ENCODE measurements at places on chromosomes 3 and 15.
A peak's percentile ranks its signal among the peaks of the same experiment; 100 is the strongest.

GRCh38 chr15:58136731-58137130, 1.4 kb upstream of the AQP9 start:
- DNase-seq: no peak

DNA sequence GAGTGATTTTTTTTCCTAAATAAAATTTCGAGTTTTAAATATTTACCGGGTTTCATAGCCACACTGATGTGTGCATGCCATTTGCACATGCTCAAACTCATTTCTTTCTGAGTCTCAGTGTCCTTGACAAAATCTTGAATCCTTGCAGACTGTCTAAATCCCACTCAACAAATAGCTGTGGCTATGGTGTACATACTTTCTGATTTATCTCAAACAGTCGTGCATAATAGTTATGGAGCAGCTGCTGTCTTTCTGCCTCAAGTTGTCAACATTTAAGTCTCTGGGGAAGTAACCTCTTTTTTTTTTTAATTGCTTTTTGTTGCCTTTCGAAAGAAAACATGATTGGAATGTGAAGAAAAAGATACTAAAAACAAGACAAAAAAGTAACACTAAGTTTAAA, 52.8 kb upstream of the UTS2B start:
- no peak for DNase-seq

- no peak for DNase-seq
Measured at GRCh38 chr3:178602856-178603255, 66.6 kb downstream of the KCNMB2 start.

- DNase-seq: no peak
Measured at GRCh38 chr3:149603126-149604074, 54.4 kb downstream of the WWTR1 start.

- DNase-seq: no peak
Measured at GRCh38 chr3:55965776-55966175, 478.7 kb upstream of the WNT5A start.

- no peak for DNase-seq
Measured at GRCh38 chr3:192090586-192090985, 629.6 kb downstream of the PYDC2 start.

- no peak for DNase-seq
Measured at GRCh38 chr15:80614711-80615360, 80.3 kb upstream of the ABHD17C start.

DNA sequence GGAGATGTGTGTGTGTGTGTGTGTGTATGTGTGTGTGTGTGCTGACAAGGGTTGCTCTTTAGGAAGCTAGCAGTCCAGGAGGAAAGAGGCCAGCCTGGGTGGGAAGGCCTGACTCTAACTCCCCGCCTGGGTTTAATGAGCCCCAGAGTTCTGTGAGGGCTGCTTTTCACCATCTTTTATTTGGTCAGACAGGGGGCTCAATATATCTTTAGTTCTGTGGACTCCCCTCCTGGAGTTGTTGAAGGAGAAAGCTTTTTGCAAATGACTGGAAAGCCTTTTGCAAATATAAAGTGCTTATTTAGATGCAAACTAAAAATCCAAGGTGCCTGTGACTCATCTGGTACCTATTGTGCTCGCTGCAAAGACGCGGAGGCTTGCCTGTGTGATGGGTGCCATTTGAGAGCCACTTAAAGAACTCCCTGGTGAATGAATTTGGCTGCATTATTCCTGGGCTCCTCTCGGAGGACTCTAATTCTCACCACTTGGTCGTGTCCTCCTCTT, 24.5 kb downstream of the DRD3 start:
- DNase-seq: no peak

DNA sequence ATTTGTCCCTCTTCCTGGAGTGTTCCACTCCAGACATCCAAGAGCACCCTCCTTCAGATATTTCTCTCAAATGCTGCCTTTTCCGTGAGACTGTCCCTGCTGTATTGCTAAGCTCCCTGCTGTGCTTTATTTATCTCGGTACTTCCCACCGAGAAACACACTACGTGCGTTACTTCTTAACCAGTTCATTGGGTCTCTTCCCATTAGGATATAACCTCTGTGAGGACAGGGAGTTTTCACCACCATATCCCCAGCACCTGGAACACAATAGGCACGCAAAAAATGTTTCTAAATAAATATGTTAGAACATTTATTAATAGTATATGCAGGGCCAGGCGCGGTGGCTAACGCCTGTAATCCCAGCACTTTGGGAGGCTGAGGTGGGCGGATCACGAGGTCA, 308.7 kb upstream of the IL12A start:
- DNase-seq: no peak

- DNase-seq: no peak
Measured at GRCh38 chr3:149115114-149115513, 14.3 kb upstream of the HPS3 start.

DNA sequence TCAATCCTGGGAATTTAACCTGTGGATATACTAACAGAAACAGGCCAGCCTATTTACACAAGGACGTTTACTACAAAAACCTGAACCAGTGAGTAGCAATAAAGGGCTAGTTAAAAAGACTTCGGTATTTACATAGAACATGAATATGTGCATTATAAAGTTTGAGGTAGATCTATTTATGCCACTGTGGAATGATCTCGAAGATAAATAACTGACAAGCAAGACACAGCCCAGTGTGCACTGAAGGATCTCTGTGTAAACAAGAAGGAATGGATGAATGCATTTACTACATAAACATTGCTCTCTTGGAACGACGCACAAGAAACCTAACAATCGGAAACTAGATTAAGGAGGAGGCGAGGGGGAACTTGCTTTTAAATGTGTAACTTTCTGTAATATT, 132.0 kb upstream of the NSMCE3 start:
- no peak for DNase-seq

DNA sequence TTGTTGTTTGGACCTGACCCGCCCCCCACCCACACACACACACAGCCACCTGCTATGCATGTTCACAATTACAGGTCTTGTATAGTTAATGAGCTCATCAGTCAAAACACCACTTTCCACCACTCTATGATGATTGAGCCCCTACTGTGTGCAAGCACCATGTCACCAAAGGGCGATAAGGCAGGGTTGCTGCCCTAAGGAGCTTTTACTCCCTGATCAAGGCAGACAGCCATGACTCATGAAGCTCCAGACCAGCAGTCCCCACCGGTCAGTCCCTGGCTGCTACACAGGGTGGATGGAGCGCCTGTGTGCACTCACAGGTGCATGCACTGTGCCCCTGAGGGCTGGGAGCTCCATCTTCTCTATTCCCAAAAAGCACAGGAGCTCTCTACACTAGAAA, 270.6 kb downstream of the CLSTN2 start:
- no peak for DNase-seq

DNA sequence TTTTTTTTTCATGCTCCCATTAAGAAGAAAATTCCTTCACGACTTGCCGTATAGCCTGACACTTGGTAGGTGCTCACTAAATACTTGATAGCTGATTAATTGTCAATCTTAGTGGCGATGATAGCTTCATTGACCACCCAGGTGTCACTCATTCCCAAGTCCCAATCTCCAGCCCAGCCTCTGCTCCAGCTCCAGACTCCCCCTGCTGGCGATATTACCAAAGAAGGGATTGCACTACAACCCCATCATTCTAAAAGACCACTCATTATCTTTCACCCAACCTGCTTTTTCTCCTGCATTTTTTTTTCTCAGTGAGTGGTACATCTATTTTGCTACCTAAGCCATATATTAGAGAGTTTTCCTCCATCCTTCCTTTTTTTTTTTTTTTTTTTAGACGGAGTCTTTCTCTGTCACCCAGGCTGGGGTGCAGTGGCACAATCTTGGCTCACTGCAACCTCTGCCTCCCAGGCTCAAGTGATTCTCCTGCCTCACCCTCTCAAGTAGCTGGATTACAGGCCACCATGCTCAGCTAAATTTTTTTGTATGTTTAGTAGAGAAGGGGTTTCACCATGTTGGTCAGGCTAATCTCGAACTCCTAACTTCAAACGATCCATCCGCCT, 19.5 kb upstream of the COMMD2 start:
- peak; percentile 58 for DNase-seq

- DNase-seq: no peak
Measured at GRCh38 chr3:9903904-9904303, 1.3 kb downstream of the IL17RE start.

DNA sequence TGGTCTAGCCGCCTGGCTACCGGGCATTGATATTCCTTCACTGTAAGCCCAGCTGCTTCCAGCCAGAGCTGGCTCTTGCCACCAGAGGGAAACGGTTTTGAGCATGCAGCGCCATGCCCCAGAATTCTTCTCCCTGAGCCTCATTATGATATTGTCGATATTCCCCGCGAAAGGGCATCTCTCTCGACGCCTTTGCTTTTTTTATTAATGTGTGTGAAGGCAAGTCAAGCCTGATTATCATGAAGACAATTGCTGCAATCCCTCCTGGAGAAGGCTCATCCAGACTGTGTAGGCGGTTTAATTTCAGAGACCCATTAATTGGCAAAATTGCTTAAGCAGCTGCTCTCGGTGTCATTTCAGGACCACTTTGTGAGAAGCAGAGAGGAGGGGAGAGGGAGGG, 321.2 kb upstream of the TLE3 start:
- DNase-seq: no peak

DNA sequence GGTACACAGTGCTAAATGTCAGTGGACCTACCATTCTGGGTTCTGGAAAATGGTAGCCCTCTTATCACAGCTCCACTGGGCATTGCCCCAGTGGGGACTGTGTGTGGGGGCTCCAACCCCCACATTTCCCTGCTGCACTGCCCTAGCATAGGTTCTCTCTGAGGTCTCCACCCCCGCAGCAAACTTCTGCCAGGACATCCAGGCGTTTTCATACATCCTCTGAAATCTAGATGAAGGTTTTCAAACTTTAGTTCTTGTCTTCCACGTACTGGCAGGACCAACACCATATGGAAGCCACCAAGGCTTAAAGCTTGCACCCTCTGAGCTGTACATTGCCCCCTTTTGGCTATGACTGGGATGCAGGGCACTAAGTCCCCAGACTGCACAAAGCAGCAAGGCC, 788.2 kb upstream of the ALCAM start:
- DNase-seq: no peak

GRCh38 chr3:100060685-100061484, 53.4 kb downstream of the FILIP1L start:
- no peak for DNase-seq

DNA sequence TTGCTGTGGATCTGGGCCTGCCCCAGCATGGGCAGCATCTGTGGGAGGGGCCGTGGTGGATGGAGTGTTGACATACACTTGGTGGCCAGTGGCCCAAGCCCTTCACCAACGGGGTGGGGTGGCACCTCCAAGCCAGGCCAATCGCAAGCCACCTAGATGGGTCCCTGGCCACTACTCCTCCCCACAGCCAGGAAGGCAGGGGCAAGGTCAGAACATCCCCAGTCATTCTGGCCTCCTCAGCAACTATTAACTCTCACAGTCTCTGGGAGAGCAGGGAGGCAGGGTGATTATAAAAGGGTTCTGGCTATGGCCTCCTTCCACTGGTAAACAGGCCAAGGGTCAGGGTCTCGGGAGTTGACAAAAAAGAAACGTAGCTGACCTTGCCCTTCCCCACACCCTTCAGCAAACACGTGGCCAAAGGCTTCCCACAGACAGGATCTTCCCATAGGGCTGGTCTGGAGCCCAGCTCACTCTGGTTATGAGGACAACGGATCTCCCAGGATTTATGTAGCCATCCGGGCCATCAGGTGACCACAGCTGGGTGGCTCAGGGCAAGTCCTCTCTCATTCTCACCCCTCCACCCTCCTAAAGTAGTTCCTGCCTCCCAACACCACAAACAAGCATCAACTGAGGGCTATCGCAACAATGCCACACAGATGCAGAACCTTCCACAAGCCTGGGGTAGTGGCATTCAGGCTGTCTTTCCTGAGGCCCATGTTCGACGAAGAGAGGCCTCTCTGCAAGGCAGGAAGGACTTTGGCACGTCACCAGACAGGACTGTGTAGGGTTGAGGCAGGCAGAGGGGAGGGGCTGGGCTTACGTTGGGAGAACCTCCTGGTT, 18.9 kb downstream of the TLE3 start:
- no peak for DNase-seq

GRCh38 chr3:84260596-84260995, 698.2 kb upstream of the CADM2 start:
- DNase-seq: no peak

DNA sequence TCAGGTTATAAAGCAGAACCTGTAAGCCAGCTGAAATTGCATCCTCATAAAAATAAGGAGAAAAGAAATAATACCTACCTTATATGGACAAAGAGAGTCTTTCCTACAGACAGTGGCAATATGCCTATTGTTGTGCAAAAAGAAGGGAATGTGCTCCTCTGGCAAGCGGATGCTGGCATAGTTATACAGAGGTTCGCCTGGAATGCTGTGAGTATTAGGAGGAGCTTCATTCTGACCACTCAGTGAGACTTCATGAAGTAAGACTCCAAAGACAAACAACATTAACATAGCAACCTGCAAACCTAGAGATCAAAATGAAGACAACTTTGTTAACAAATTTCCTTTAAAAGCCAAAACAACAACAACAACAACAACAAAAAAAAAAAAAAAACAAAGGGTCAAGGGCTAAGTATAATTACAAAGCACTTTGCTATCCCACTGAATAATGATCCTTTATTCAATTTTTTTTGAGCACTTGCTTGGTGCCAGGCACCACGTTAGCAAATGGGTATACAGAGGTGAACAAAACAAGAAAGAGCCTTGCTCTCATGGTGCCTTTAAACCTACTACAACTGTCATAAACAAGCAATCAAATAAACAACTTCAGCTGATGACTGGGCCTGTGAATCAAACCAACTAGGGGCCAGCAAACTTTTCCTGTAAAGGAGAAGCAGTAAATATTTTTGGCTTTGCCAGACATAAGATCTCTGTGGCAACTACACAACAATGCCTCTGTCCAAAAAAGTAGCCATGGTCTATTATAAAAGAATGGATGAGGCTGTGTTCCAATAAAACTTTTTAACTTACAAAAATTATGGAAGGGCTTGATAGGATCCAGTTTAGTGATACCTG, 3.7 kb downstream of the EOGT start:
- DNase-seq: no peak

DNA sequence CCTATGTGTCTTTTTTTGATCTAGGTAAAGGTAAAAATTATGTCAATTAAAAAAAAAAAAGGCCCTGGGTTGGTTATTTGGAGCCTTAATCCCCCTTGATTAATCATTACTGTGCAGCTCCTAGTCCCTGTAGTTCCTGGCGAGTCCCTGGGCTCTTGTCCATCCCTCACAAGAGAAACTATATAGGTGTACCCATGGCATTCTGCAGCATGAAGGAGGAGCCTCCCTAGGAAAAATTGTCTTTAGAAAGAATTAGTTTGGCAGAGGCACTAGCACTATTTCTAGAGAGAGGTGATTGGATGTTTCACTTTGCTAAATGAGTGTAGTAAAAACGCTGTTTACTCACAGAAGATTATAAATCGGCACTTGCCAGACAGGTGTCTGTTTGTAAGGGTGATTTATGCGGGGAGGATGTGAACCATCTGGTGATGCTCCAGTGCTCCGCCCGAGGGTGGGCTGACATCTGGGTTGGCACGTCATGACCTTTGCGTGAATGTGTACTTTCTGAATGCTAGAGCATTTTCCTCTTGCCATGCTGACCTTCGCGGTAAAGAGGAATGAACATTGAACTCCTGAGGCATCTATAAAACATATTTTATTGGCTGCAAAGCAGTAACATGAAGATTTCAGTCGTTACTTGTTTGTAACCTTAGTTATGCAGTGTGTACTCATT, 12.6 kb downstream of the PLCL2 start:
- no peak for DNase-seq

- DNase-seq: no peak
Measured at GRCh38 chr3:101203411-101203810, 117.0 kb downstream of the IMPG2 start.

GRCh38 chr3:156763931-156764720, 62.0 kb upstream of the LEKR1 start:
- no peak for DNase-seq
